MM.1S (cell line): ENCODE measurements at places on chromosomes 1 and 21.
A peak's percentile ranks its signal among the peaks of the same experiment; 100 is the strongest.

- no peak for DNase-seq
Observed at GRCh38 chr1:210711825-210712612, 383.3 kb downstream of the HHAT start.

DNA sequence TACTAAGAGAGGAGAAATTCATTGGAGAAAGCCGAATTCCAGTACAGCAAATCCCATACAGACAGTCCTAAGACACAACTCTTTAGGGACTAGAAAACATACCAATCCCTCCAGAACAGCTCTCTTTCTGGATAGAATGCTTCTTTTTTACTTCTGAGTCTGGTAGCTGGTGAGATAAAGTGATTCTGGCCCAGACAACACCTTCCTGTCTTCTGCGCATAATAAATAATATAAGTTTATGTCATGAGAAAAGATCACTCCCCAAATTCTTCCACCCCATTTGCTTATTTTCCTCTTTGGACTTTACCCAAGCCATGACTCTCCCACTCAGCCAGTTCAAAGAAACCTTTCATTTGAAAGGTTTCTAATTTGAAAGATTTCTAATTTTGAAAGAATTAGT lies 98.4 kb downstream of the EDEM3 start:
- DNase-seq: no peak

DNA sequence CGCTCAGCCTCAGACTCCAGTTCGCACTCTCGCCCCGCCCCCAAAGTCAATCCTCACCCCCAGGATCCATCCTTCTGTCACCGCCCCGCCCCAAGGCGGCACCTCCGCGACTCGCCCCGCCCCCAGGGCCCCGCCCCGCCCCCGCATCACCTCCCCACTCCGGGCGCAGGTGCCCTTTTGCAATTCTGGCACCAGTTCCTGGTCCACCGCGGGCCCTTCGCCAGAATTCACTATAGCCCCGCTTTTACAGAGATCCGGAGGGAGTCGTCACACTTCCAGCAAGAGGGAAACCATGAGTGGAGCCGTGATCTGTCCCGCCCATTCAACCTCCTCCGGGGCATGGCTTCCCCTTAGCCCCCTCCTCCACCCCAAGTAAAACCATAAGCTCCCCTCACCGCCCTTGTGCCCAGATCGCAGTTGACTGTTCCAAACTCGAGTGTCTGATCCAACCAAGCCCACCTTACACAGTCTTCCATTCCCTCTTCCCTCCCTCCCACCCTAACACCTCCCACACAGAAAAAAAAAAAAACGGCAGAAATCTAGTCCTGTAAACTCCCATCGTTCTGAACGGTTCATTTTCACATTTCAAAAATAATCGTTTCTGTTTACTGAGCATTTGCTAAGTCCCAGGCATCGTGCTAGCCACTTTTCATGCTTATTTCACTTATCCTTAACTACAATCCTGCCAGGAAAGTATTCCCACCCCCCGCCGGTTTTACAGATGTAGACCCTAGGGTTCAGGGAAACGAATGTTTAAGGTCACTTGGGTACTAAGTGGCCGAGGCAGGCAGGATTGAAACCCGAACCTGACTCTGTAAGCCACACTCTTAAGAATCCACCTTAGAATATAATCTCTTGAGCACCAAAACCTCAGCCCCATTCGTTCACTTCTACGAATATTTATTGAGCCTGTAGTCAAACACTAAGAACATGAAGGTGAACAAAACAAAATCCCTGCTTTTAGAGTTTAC lies 1.3 kb upstream of the DNAJC16 start:
- DNase-seq: peak; percentile 97

- no peak for DNase-seq
Observed at GRCh38 chr1:50720457-50721053, 239.5 kb downstream of the FAF1 start.

DNA sequence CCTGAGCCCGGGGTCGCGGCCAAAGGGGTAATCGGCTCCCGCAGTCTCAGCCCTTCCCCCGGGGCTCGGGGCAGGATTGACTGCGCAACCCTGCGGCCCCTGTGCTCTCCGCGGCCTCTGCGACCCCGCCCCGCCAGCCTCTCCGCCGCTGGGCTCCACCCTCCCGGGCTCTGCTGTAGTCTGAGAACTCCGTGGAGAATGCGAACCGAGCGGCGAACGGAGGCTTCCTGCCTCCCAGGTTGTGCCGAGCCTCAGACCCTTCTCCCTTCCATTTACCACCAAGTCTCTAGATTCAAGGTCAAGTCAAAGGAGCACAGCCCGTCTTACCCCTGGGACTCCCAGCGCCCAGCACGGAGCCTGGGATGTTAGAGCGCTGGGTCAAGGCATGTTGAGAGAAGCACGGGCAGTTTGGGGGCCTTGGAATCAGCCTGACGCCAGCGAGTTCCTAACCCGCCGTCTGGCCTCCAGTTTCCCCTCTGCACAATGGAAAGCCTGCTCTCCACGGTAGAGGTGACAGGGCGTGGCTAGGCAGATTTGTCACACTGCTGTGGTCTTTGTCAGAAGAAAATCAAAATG lies 3.0 kb downstream of the ATP2B4 start:
- no peak for DNase-seq

DNA sequence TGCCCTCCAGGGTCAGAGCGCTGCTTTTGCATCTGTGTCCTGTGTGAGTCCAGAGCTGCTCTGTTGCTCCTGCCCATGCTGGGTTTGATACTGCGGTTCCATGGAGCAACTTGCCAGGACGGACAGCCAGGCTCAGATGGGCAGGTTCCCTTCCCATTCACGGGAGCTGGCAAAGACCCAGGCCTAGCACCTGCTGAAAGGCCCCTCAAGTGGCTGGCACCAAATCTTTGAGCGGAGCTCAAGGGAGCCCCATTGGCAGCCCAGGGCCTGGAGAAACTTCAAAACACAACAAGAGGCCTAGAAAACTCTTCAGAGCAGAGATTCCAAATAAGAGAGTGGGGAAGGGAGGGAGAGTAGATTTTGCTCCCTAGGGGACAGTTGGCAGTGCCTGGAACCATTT lies 97.2 kb downstream of the ACTL8 start:
- no peak for DNase-seq
